ENCODE measurements at places on chromosomes 4 and X. TPM values are rescaled to one million over a fixed set of nuclear protein-coding genes. Genes with fewer than 3 reads are reported as not detected.

Gene UGT2B28
- total RNA-seq, result not detected

Gene DCAF4L1
- total RNA-seq, result 0.16 TPM

Gene ASMT
- total RNA-seq, result not detected

Gene RUFY3
- total RNA-seq, result 28.3 TPM

Gene FAM9B
- not detected for total RNA-seq

Gene GAGE12H
- not detected for total RNA-seq

Measured in GM12878 (cell line).